HFFc6 (cell line): ENCODE measurements at places on chromosomes 16 and 17. TPM values are rescaled to one million over a fixed set of nuclear protein-coding genes. Genes with fewer than 3 reads are reported as not detected.

The SARM1 gene
- 14.7 to 17.3 TPM (median 15.2 TPM) in 3 replicates for total RNA-seq

The PITPNM3 gene
- 0.97 to 1.2 TPM (median 1.00 TPM) in 3 replicates for total RNA-seq

The CLDN6 gene
- total RNA-seq, result not detected in 3 replicates

The SOCS1 gene
- total RNA-seq, result 4.5 to 4.8 TPM (median 4.6 TPM) in 3 replicates

The MYH8 gene
- not detected in 3 replicates for total RNA-seq

The SYCE1L gene
- not detected in 3 replicates for total RNA-seq
